ENCODE measurements at places on chromosomes 6 and 20.

- DNase-seq: no peak
These were observed 40.5 kb upstream of the SLC35F1 start for GRCh38 chr6:117866561-117866960.

DNA sequence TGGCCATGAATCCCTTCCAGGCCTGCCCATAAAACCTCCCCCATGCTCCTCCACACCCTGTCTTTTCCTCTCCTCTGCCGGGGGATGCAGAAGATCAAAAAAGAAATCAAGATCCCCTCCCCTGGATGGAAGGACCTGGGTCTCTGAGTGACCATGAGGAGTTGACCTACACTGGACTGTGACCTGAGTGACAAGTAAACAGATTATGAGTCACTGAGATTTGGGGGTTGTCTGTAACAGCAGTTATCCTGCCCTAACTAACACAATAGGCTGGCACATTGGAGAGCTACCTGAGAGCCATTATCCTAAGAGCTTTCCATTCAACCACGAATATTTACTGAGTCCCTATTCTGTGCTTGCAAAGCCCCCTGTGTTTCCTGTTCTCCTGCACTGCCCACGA is 28.4 kb upstream of the SIRPA start:
- no peak for DNase-seq

DNA sequence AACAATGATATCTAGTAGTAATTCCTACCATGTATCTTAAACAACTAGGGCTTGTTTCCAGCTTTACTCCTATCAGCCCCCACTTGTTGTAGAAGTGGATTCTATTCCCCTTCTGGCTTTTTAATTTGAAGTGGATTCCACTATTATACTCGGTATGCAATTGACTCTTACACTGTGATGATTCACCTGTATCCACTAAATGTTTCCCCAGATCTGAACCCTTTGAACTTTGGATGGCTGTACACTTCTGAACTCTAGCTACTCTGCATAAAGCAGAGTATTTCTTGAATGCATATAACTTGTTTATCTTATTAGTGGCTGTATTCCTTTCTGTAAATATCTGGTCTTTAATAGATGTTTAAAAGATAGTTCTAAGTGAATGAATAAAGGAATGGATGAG is 538.4 kb upstream of the NRSN1 start:
- DNase-seq: no peak

DNA sequence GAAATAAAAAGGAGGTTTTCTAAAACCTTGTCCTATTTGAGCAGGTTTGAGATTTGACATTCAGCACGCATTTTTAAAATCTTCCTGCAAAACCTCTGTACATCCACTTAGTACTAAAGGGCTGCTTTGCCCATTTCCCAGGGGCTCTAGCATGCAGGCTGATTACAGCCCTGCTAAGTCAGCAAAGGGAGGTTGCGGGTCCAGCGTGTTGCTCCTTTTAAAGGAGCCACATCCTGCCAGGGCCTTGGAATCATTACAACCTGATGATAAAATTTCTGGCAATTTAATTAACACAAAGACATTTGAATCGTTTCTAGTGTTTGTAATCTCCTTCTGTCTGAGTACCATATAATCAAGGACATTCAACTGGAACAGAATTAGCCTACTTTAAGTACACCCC is 455.1 kb upstream of the CITED2 start:
- no peak for DNase-seq

Measured in activated T-cell treated with anti-CD3 and anti-CD28 coated beads, Interleukin-2, amount 50 U/mL, for 48 hours (primary cell).